ENCODE measurements at places on chromosomes 1 and 21.

DNA sequence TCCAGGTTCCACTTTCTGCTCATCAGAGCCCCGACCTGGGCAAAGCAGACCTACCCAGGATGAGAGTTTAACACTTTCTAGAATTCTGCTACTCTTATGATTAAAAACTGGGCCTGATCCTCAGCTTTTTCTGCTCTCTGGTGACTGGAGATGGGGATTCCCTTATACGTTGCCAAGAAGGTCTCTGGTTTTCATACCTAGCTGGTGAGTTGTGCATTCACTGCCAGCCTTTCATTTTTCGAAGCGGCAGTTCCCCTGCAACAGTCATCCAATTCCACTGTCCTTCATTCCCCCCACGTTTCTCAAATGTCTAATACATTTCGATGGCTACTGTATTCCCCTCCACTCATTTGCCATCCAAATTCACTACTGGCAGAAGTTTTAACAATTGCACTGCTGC, 135.3 kb downstream of the ADSS2 start:
- DNase-seq: no peak

DNA sequence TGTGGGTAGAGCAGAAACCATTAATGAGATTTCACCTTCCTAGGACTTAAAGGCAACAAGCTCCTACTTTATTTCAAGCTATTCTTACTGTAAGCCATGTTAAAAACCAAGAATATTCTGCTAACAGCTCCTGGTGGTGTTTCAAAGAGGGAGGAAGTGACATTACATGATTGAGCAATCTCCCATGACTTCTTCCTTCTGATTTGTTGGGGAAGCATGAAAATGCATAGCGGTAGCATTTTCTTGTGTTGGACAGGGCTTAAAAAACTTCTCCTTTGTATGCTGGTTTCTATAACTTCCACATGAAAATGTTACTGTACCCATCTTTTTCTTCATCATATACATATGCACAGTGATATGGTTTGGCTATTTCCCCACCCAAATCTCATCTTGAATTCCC, 297.0 kb upstream of the SNX7 start:
- DNase-seq: no peak

DNA sequence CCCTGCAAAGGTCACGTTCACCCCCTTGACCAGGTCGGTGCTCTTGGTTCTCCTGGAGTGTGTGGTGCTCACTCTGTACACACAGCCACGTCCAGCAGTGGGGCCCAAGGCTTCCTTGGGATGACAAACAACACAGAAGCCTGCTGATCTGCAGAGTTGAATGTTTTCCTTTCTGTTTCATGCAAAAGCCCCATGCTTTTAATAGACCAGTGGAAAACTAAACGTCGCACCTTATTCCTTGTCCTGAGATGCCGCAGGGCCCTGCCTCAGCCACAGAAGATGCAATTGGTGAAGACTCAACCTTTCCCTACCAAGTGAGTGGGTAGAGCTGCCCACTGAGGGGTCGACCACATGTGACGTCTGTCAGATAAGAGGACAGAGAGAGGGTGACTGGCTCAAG, 5.8 kb upstream of the PDPN start:
- peak; percentile 63 for DNase-seq

DNA sequence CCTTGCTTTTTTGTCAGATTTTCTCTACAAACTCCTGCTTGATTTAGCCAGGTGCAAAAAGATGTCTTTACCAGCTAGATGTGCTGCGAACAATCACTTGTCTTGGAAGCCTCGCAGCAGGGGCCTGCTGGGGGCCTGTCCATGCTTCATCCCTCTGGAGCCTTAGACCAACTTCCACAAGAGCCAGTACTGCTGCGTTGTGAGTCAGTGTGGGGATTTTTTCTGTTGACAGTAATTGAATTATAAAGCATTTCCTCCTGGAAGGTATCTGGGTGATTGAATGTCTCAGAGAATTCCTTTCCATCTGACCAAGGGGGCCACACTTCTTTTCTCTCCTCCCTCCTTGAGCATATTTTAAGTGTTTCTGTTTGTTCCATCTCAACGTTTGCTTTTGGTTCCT, 40.4 kb upstream of the LDLRAP1 start:
- DNase-seq: no peak

- peak; percentile 78 for DNase-seq
Measured at GRCh38 chr1:13892671-13893325, 192.8 kb downstream of the PRDM2 start.

DNA sequence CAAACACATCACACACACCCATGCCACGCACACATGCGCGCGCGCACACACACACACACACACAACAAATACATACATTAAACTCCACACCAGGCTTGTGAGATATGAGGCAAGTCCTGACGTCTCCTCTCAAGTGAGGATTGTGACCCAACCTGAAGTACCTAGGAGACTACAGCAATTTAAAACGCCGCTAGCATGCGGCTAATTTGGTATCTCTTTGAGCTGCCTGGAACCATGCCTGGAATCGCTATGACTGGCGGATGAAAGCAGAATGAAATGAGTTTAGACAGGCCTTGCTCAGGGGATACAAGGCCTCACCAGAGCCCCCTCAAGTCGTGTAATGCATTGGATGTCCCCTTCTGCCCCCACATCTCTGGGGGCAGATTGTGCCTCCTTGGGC, 1.6 kb upstream of the RAB7B start:
- DNase-seq: no peak

DNA sequence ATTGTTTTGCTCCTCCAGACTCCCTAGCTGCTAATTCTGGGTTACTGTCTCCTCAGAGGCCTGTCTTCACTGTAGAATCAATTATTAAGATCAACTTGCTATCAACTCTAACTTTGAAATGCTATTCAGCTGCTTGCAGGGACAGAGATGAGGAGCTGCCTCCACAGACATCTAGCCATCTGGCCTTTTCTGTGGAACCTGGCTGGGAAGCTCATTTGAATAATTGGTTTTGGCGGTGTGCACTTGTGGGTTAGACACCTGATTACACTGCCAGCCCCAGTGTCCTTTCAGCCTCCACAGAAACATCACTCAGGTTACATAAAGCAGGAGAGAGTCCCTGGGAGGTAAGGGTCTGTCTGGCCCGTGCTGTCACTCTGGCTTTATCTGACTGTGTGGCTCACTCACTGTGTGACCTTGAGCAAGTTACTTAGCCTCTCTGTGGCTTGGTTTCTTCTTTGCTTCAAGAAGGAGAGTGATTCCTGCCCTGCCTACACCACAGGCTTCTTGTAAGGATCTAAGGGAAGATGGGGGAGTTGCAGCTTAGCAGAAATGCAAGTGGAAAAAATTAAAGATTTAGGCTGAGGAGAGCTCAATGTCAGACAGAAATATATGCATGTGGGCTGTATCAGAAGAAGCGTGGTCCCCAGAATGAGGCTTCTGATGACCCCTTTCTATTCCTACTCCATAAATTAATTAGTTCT, 131.6 kb downstream of the BEND5 start:
- DNase-seq: no peak

- DNase-seq: no peak
Measured at GRCh38 chr1:193979219-193979618, 792.8 kb upstream of the B3GALT2 start.

- DNase-seq: no peak
Measured at GRCh38 chr1:89727517-89728312, 93.1 kb upstream of the LRRC8D start.

GRCh38 chr1:3940081-3940753, 40.1 kb upstream of the C1orf174 start:
- DNase-seq: no peak

GRCh38 chr1:153087652-153088051, 6.7 kb downstream of the SPRR2E start:
- DNase-seq: no peak

GRCh38 chr21:36117286-36117741, 17.6 kb upstream of the CBR3 start:
- no peak for DNase-seq

DNA sequence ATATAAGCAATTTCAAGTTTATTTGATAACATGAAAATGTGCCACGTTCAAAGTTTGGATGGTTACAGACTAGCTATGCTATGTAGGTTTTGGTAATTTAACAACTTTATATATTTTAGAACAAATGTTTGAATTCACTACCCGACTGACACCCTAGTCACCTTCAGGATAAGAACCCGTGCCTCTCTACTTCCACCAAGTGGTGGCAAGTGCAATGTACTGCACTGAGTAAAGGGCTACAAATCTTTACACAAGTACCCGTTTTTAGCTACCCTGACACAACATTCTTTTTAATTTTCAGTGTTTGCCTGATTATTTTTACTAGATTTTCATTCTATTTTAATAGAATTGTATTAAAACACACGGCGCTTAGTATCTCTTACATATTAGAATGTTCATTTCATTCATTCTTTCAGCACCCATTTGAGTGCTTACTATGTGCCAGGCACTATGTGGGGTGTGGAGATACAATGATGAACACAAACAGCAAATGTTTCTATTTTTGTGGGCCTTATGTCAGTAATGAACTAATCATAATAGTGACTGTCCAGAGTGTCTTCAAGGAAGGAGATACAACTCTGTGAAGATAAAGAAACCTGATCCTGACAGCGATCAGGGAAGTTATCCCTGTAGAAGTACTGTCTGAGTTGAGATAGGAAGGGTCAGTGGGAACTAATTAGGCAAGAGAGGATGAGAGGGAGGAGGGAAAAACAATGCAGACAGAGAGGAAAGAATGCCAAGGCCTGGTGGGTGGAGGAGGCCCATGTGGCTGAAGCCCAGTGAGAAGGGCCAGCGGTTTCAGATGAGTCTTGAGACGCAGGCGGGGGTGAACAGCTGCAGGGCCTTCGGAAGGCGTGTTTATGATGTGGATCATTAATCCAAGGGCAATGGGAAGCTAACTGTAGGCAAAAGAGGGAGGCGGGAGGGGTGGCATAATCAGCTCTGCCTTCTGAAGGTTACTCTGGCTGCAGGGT, 3.8 kb downstream of the LCA5L start:
- DNase-seq: no peak

DNA sequence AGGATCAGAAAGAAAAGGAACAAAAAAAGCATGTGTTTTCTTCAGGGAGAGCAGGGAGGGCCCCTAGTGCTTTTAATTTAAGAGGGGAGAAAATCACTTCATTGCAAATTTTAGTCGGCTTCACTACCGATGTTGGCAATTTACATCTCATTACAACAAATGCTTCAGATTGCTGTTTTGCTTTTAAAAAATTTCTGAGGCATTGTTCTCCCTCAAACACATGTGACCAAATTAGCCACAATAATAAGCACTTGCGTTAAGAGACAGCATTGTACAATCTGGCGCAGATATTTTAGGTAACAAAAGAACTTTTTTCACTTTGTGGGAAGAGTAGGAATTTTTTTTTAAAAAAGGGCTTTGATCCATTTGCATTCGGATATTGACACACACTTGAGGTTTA, 29.8 kb downstream of the BEND5 start:
- DNase-seq: no peak

- no peak for DNase-seq
Measured at GRCh38 chr1:227635596-227635995, 72.2 kb downstream of the ZNF678 start.

DNA sequence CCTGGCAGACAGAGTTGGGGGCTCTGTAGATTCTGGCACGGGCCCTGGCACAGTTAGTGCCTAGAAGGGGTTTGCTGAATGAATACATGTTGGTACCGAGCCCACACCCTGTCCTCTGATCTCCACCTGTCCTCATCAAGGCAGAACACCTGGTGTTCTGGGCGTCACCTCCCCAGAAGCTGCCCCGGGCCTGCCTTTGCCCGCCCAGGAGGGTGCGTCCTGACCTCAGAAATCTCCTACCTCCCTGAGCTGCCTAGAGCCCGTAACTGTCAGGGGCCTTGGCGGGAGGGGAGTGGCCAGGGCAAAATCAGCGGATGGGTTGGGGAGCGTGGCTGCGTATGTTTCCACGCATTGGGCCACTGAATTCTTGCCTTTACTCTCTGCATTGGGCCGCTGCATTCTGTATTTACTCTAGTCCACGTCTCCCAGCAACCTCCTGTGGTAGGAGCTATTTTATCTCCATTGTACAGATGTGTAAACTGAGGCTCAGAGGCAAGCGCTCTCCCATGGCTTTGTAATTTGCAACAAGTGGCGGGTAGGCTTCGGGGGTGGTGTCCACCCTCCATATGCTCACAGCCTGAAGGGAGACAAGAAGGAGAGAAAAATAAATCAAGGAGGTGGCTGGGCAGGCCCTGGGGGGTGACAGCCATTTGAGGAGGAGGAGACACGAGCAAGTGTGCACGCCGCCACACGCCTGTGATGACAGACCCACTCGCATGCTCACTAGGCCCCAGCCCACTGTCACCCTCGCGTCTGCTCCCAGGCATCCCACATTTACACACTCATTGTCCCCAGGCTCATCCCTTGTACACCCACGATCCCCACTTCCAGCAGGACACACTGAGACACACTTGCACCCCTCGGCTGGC, 95.7 kb upstream of the WNT4 start:
- DNase-seq: no peak

- peak; percentile 94 for DNase-seq
Measured at GRCh38 chr1:202861420-202862132, 27.4 kb downstream of the RABIF start.

All from aorta (tissue), 5 donors.